ENCODE measurements at places on chromosomes 12 and 14.

DNA sequence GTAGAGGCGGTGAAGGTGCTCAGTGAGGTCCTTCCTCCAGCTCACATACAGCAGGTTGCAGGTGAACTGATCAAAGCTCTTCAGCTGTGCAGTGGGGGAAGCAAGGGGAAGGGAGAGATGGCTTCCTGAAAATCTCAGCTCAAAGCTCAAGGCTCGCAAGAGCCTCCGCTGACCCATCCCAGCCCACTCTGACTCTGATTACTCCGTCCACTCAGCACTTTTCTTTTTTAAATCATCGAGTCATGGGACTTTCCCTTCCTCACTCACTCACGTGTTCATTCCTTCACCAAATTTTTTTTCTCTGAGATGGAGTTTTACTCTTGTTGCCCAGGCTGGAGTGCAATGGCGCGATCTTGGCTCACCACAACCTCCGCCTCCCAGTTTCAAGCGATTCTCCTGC lies 4.7 kb downstream of the ABCD4 start:
- DNase-seq = no peak

DNA sequence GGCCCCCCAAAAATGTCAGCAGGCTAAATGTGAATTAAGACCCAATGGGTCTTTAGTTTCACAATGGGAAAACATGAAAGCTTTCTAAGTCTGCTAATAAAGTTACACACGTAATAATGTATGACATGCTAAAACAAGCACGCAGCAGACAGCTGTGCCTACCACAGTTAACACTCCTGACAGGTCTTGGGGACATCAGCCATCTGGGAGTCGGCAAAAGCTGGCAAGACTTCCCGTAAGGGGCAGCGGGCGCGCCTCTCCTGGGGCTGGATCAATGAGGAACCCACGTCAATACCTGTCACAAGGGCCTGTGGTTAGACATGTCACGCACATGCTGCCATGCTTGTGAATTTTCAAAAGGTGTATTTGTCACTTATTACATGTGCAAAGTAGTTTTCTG lies 45.0 kb downstream of the ACTN1 start:
- DNase-seq = no peak

GRCh38 chr14:61329478-61330051 lies 8.2 kb downstream of the PRKCH start:
- no peak for DNase-seq

DNA sequence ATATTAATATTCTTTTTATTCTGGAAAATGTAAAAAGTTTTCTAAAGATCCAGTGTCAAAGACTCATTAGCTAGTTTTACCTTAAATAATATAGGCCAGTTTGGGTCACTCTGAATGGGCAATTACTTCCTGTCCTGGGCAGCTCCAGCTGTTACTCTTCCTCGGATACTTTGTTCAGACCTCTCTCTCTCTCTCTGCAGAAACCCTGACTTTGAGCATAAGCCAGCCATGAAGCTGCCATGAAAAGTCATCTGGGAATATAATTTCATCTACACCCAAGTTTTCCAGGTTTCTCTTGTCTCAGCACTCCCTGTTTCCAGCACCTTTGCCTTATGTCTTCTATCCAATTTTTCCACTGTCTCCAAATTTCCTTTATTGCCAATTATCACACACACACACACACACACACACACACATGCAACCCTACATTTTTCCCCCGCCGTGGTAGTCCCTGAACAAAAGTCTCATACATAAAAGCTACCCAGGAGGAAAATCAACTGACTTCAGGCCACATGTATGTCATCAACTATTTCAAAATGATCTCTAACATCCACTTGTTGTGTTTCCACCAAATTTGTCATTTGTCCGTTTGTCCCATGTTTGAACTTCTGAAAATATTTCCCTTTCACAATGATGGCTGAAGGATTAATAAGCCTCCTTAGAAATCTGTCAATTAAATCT lies 318.1 kb downstream of the SSPN start:
- DNase-seq = no peak

GRCh38 chr12:63821781-63822251 lies 22.7 kb upstream of the SRGAP1 start:
- DNase-seq = no peak

GRCh38 chr12:17371491-17372215 lies 718.3 kb downstream of the RERGL start:
- no peak for DNase-seq

DNA sequence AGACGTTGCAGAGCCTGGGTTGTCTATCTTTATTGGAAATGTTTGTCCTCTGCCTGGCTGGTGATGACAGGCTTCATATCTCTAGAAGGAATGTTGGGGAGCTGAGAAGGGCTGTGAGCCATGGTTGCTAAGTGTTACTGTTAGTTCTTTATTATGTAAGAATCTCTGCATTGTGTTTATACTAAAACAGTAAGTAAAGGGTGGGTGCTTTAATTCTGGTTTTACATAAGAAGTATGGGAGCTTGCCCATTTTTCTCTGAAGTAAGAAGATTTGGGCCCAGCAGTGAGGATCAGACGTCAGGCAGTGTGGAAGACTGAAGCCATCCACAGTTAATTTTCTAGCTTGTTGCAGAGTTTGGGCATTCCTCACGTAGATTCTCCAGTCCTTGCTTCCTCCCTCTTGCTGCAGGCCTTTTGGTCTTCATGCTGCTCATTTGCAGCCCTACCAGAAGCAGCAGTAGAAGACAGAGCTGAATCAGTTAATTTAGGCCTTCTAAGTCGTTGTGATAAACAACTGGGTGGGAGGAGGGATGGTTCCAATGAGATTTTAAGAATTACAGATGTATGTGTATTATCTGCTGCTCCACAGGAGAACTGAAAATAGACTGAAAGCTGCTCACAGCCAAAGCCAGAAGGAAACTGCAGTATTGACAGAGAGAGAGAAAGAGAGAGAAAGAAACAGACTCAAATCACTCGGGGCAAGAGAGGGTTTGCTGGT lies 21.4 kb downstream of the WNT5B start:
- no peak for DNase-seq

DNA sequence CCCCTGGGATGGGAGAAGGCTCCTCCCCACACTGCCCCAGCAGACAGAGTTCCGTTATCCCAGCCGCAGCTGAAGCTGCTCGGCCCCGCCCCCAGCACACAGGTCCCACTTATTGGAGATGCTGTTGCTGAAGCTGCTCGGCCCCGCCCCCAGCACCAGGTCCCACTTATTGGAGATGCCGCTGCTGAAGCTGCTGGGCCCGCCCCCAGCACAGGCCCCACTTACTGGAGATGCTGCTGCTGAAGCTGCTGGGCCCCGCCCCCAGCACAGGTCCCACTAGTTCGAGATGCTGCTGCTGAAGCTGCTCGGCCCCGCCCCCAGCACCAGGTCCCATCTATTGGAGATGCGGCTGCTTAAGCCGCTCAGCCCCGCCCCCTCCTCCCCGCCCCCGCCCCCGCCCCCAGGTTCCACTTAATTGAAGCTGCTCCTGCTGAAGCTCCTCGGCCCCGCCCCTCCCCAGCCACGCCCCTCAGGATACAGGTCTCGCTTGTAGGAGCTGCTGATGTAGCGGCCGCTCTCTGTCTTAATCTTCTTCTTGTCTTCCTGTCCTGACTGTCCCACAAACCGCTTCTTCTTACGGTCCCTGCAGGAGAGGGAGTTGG lies 12.0 kb downstream of the CFAP73 start:
- no peak for DNase-seq

GRCh38 chr12:69024413-69024812 lies 91.4 kb upstream of the CPM start:
- no peak for DNase-seq

DNA sequence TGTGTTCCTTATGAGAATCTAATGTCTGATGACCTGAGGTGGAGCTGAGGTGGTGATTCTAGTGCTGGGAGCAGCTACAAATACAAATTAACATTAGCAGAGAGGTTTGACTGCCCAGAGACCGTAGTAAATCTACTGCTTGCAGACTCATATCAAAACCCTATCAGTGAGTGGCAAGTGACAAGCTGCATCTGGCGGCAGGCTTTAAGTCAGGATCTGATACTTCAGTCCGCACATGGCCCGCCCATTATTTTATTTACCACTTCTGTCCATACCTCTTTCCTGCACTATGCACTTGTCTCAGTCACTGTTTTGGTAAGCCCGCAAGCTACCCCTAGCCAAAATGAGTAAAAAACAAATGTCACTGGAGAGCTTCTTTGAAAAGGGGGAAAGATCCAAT lies 11.4 kb downstream of the CEP128 start:
- DNase-seq = no peak

GRCh38 chr14:90756755-90757345 lies 59.4 kb downstream of the TTC7B start:
- no peak for DNase-seq

DNA sequence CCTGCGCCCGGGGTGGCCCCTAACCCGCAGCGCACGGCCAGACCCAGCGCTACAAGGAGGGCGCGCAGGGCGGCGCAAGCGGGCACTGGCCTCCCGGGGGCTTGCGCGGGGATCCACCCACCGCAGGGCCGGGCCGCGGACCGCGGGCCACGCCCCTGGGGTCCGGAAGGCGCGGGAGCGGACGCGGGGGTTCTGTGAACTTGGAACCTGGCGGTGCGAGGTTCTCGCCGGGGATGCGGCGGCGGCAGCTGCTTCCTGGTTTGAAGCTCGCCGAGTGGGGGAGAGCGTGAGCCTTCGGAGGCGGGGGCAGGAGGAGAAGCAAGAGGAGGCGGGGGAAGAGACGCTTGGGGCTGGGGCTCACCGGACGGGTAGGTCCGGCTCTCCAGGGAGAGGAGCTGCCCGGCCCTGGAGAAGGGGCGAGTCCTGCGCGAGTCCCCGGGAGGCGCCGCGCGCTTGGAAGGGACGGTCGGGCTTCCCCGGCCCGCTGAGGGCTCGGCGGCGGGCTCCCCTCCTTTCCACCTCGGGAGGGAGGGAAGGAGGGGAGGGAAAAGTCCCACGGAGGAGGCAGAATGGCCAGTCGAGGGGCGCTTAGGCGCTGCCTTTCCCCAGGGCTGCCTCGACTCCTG lies at the start of gene PRKCH:
Gene PRKCH (plus strand): TSS at position 195 of the 626 bp plus-strand sequence. CDS start 523 bp downstream, outside the sequence.
- DNase-seq = peak; percentile 61

- no peak for DNase-seq
Measured at GRCh38 chr12:12612358-12612757, 682 bp downstream of the CREBL2 start.

DNA sequence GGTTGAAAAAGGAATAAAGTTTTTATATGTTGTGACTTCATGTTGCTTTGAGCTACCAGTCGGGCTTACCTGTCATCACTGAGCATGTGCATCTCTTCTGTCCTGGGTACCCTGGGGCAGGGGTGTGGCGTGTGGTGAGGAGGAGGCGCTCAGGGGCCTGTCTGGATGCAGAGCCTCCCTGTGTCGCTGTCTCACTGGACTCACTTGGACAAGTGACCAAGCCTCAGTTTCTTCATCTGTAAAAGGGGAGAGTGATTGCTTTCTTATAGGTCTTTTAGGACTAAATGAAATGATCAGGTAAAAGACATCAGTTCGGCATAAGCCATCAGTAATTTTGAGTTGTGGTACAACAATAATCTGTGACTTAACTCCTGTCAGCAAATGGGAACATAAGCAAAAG lies 22.1 kb downstream of the ATP6V0A2 start:
- no peak for DNase-seq

DNA sequence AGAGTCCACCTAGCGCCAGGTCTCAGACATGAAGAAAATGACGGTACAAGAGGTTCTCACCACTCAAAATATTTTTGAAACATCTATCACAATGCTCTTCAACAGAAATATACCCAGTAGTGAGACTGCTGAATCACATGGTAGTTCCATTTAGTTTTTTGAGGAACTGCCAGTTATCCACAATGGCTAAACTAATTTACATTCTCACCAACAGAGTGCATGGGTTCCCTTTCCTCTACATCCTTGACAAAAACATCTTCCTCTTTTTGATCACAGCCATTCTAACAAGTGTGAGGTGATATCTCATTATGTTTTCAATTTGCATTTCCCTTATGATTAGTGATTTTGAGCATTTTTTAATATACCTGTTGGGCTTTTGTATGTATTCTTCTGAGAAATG lies 5.7 kb upstream of the GPR65 start:
- DNase-seq = no peak

- no peak for DNase-seq
Measured at GRCh38 chr14:69711477-69711876, 55.5 kb upstream of the SRSF5 start.

DNA sequence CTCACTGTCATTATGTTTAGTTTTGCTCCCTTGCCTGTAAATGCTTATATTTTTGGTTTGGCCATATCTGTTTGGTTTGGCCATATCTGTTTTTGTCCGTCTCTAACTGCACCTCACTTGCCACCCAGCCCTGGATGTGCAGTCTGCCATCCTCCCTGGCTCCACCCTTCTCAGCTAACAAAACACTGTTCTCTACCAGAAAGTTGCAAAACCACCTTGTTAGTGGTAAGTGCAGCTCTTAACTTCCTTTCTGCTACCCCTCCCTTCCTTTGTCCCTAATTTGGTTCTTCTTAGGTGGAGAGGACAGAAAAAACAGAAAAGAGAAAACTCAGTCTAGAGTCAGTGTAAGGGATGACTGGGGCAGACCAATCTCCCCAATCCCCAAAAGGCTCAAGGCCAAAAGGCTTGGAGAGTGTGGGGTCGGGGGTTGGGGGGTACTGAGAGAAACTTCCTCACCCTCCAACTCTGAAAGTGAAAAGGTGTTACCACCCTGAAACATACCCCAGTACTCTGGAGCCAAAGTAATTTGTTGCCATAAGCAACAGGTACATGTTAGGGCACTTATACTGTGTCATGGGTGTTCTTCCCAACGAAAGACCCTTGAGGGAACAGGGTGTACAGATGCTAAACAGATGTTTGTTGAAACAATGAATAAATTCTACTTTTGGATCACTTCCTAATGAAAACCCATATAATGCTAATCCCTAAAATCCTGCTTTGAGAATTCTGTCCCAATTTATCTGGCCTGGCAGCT lies 5.0 kb downstream of the BIN2 start:
- DNase-seq = no peak

DNA sequence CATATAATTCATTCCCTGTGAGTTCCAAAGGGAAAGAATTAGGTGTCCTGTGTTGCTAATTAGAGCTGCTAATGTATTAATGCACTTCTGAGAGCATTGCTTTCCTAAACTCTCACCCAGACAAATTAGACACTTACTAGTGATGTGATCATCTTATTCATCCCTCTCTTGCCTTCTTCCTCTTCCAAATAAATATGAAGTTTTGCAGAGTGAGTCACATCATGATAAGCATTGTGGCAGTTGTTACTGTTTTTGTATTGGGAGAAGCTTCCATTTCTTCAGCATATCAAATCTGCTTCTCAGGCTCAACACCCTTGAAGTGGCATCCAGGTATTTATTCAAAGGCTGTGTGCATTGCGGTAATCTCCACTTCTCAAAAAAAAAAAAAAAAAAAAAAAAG lies 37.3 kb upstream of the E2F7 start:
- DNase-seq = no peak

GRCh38 chr12:28794786-28795185 lies 354.3 kb upstream of the FAR2 start:
- DNase-seq = no peak

- no peak for DNase-seq
Measured at GRCh38 chr12:106195621-106196027, 52.2 kb downstream of the CKAP4 start.

Data from stimulated activated CD4-positive, alpha-beta T cell treated with anti-CD3 and anti-CD28 coated beads, Interleukin-2, amount 100 ng/mL, for 48 hours (primary cell).